ENCODE measurements at places on chromosomes 4 and X.
A peak's percentile ranks its signal among the peaks of the same experiment; 100 is the strongest.

GRCh38 chrX:110472265-110472664 is 113.6 kb downstream of the RTL9 start:
- no peak for DNase-seq

GRCh38 chr4:178080312-178080711 is 638.1 kb upstream of the AGA start:
- DNase-seq: no peak

- DNase-seq: no peak
Measured at GRCh38 chr4:54265366-54265765, 36.3 kb downstream of the PDGFRA start.

DNA sequence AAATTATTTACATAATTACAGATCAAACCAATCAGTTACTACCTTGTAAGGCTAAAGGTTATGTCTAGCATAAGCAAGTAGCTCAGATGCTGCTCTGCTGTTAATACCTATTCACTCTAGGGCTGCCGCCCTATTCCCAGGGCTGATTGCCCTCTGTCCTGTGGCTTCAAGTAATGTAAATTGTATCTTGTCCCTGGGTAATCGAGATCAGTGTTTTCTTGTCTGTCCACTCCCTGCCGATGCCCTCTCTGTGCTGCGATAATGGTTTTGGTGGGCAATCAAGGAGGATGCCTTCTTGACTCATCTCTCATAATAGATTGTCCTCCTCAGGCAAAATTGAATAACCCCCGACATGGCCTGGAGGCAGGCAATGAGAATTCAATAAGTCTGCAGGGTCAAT is 641.0 kb upstream of the PITX2 start:
- no peak for DNase-seq

- no peak for DNase-seq
Measured at GRCh38 chrX:108285918-108286317, 152.3 kb downstream of the COL4A6 start.

- DNase-seq: no peak
Measured at GRCh38 chr4:139142087-139142486, 34.9 kb downstream of the ELF2 start.

- peak; percentile 48 for DNase-seq
Measured at GRCh38 chr4:146095091-146095690, 80.3 kb upstream of the LSM6 start.

- no peak for DNase-seq
Measured at GRCh38 chr4:25560605-25561004, 95.0 kb upstream of the SLC34A2 start.

DNA sequence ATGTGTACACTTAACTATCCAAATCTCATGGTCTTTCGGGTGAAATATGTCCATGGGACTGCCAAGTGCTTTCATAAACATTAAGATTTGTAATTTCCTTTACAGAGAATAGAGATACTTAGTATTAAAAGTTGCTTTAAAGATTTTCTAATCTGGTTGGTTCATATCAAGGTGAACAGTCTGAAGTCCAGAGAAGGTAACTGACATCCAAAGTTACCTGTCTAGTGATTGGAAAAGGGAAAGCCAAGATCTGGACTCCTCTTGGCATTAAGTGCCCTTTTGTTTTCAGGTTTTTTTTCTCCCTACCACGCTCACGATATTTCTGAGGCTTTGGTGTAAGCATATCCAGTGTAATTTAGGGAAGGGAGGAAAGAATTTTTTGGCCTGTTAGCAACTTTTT is 5.0 kb downstream of the SMAD1 start:
- DNase-seq: no peak

DNA sequence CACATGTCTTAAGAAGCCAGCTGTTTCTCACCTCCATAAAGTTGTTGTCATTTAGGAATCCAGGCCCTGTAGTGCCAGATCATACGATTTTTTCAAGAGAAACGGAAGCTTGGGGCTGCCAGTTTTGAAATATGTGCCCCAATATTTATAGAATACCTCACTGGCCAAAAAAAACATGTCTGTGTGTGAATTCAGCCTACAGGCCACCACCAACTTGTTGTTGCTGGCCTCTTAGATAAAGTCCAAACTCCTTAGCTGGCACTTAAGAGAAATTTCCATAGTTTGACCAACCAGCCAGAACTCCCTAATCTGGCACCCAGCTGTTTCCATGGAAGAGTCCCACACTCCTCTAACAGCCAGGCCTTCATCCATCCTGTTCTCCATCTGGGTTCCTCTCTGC is 74.1 kb downstream of the WDR19 start:
- no peak for DNase-seq

GRCh38 chr4:174189392-174190015 is 94.0 kb downstream of the FBXO8 start:
- DNase-seq: no peak

DNA sequence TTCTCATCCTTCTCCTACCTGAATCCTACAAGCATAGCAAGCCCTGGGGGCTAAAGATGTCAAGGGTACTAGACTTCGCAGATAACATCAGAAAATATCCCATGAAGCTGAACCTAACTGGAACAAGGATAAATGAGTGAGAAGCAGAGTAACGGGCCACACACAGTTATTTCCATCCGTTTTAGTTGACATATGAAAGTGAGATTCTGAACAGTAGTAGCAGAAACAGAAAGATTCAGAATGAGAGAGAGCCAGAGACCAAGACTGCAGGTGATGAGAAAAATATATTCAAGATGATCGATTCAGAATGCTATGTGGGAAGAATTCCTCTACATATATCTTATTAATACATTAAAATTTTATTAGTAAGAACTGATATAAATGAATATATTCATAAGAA is 165.1 kb downstream of the TSPAN5 start:
- no peak for DNase-seq

DNA sequence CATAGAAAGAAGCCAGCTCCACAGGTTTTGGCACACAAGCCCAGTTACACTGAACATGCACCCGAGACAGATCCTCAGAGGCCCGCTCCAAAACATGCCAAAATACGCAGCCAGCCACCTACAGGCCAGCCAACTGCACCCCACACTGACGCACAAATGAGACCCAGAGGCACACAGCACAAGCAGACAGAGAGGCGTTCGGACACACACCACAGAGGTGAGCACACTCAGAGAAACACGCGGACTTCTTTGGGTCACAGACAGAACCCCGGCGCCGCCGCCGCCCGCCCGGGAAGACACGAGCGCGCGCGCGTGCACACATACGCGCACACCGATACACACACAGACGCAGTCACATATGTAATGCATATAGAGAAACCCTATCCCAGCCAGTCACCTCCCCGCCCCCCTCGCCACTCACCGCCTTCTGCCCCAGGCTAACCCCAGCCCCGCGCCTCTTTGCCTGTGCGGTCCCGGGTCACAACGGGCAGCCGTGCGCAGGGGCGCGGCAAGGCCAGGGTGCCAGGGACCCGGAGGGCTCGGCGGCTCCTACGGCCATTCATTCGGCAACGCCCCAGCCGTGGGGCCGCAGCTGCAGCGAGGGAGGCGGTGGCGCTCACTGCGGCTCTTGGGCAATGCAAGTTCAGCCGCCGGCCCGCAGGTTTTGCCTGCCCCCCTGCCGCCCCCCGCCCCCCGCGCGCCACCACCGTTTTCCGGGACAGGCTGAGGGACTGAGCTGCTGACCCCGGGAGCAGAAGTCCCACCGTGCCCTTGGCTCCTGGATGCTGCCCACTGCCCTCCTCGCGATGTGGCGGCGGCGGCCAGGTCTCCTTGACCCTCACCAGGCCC is 553 bp downstream of the SEPTIN6 start:
- peak; percentile 70 for DNase-seq

GRCh38 chr4:41878991-41879491 is 56.2 kb upstream of the TMEM33 start:
- no peak for DNase-seq

- DNase-seq: peak; percentile 55
Measured at GRCh38 chr4:110005461-110006056, 92.9 kb downstream of the EGF start.

GRCh38 chr4:166045457-166045856 is 172.4 kb downstream of the TLL1 start:
- DNase-seq: no peak

GRCh38 chr4:152015597-152016302 is 254.9 kb upstream of the GATB start:
- DNase-seq: no peak

DNA sequence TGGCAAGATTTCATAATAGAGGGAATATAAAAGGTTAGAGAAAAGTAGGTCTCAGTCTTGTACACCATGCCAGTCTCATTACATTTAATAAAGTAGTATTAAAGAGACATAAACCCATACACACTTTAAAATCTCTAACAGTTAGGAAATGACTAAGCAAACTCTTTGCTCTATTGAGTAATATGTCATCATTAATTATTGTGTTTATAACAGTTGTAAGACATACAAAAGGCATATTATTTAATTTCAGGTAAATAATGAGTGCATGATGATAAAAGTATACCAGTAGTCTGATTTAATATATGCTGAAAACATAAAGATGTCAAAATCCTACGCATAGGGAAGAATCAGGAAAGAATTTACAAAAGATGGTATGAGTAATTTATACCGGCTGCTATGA is 31.0 kb upstream of the FGG start:
- no peak for DNase-seq

DNA sequence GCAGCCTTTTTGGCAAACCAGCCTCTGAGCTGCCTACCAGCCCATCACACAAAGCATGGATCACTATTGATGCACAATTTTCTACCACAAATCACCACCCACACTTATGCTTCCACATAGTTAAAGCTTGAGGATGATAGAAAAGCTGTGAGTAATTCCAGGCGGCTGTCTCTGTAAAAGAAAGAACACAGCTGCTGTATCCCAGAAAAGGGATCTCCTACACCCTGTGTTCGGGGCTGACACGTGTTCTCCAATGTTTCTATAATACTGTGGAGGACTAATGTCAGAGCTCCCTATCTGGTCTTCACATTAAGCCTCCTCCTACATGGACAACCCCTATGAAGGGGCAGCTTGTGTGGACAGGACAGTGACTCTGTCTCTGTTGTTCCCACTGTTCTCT is 12.5 kb upstream of the BRS3 start:
- DNase-seq: no peak

- DNase-seq: no peak
Measured at GRCh38 chrX:11461201-11462001, 168.2 kb downstream of the AMELX start.

GRCh38 chr4:64598066-64598465 is 188.8 kb upstream of the TECRL start:
- DNase-seq: no peak

DNA sequence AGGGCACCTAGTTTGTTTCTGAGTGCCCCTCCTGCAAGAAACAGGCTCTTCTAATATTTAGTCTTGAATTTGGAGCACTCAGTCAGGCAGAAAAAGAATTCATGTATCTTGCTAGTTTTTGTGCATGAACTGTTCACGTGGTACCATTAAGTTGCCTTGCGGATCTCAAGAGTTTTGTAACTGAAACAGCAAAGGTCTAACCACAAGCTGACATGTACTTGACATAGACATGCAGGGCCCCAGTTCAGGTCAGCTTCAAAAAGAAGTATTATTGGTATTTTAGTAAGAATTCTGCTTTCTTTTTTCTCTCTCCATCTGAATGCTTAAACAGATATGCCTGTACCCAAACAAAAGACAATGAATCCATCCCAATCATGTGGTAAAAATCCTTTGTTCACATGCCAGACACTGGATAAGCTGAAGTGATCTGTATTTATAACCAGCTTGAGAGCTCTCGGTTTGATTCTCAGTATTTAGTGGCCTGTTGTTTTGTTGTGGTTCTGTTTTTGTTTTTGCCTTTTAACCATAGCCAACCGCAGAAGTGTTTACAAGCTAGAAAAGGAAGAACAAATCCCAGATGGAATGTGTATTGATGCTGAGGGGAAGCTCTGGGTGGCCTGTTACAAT is 13.0 kb downstream of the RGN start:
- DNase-seq: no peak

GRCh38 chr4:102322736-102323135 is 22.5 kb downstream of the SLC39A8 start:
- DNase-seq: no peak

DNA sequence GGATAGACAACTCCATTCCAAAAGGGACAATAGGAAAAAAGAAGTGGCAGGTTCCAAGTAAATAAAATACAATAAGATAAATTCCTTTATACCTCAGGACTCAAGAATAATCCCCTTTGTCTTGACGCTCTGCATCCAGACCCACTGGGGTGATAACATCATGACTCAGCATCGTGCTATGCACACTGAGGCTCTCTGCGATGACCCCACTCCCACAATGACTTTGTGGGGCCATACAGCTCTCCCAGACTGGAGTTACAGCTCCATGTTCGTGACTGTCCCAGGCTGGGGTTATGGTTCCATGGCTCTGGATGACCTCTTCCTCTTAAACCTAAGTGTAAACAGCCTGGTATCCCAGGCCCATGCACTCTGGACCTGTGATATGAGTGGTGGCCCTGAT is 254.5 kb upstream of the ADGRL3 start:
- DNase-seq: no peak

- no peak for DNase-seq
Measured at GRCh38 chr4:68359508-68359907, 9.6 kb upstream of the YTHDC1 start.

GRCh38 chrX:77952173-77952572 is 17.3 kb downstream of the PGAM4 start:
- no peak for DNase-seq

- DNase-seq: no peak
Measured at GRCh38 chr4:86975927-86976326, 41.1 kb downstream of the AFF1 start.

DNA sequence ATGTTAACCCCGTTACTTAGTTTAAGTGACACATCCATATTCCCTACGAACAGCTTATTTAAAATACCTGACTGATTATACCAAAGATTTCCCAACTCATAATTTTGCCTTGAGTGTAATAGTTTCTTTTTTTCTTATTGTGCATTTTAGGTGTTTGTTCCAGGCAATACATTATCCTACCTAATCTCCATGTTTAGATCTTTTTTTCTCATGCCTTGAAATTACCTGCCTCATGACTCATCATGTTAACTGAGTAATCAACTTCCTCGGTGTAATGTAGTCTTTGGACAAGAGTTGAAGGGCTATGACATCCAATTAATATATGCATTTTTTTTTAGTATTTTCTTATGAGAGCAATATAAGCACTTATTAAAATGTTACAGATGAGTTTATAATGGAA is 228.7 kb upstream of the ANKRD50 start:
- DNase-seq: no peak

DNA sequence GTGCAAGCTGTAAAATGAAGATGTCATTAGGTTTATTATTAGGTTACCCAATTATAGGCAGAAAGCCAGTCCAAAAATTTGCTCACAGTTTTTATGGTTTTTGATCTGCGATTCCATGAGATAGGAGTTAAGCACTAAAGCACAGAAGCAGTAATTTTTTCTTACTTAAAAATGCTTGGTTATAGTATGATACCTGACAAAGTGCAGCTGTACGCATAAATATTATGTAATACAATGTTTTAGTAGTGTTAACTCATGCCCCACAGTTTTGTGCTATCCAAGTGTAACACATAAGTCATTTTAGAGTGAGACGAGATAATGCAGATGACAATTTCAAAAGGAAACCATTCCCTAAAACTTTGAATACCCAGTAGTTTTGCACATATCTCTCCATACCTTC is 357.8 kb downstream of the TMA16 start:
- DNase-seq: no peak

All from RPMI8226 (cell line).